ENCODE measurements at places on chromosomes 7 and 10.

GRCh38 chr10:1630304-1630703, 107.0 kb downstream of the ADARB2 start:
- no peak for DNase-seq

- no peak for DNase-seq
Observed at GRCh38 chr7:22339725-22340390, 17.1 kb downstream of the RAPGEF5 start.

- DNase-seq = no peak
Observed at GRCh38 chr7:12127455-12127854, 83.6 kb upstream of the TMEM106B start.

DNA sequence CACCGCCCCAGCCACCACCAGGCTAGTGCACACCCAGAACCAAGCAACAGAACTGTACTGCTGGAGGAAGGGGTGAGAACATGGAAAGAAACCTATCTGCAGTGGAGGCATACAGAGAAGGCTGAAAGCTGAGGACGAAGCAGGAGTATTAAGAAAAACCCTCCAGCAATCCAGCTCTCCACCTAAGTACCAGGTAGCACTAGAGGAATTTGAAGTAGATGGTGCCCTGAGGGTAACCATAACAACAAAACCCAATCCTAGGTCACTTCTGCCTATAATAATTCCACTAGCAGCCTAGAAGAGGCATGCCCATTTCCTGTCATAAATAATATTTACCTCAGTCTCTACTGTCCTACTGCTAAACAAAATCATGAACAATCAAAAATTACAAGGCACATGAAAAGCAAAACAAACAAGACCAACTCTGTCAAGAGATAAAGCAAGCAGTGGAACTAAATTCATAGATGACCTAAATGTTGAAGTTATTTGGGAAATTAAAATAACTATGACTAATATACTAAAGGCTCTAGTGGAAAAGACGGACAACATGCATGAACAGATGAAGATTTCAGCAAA, 51.1 kb downstream of the HYCC1 start:
- DNase-seq = no peak

DNA sequence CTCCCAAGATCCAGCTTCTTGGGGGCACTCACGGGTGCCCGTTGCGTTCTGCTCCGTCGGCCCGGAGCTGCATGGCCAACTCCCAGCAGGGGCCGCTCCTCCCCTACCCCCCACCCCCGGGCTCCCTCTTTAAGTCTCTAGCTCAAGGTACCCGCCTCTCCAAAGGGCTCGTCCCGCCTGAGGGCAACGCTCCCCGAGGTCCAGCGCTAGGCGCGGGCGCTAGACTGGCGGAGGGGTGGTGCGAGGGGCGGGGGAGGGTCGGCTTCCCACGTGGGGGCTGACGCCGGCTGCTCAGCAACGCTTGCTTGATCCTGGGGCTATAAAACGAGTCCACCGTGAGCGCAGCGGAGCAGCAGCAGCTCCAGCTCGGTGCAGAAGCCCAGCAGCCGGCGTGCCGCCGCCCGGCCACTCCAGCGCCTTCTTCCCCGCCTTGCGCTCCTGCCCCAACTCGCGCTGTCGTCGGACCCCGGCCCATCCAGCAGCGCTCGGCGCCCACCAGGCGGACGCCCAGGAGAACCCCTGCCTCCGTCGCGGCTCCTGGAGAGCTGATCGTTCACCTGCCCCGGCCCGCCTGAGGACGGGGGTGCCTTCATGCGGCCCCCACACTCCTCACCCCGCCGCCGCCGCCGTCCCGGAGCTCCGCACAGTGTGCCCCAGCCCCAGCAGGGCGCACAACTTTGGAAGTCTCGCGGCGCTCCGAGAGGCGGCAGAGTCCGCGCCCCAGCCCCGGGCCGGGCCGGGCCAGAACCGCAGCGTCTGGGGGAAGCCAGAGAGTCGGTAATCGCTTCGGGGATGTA, at the start of gene ADRA2A:
ADRA2A (plus strand) TSS at position 348 of the 797 bp plus-strand sequence. CDS start 968 bp downstream, outside the sequence.
- no peak for DNase-seq

- DNase-seq = no peak
Observed at GRCh38 chr7:85090919-85091564, 95.8 kb downstream of the SEMA3D start.

- DNase-seq = no peak
Observed at GRCh38 chr7:111789870-111790269, 227.6 kb upstream of the IMMP2L start.

GRCh38 chr10:132458586-132459300, 61.7 kb downstream of the PWWP2B start:
- peak; percentile 51 for DNase-seq

DNA sequence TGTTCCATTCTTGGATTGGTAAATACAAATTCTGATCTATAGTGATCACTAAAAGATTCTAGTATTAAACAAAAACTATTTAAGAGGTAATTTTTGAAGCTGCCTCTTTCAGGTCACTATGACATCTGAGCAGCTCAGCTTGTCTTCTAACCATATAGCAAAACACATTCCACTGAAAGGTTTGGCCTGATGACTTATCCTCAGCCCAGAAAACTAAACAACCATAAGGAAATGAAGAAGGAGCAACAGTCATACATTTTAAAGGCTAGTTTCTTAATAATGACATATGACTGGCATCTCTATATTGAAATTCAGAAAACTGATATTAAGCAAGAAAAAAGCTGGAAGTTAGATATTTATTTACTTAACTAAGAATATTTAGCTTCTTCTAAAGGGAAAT, 24.6 kb downstream of the NT5C2 start:
- no peak for DNase-seq

All from central memory CD4-positive, alpha-beta T cell (primary cell).